ENCODE measurements at places on chromosomes 5 and 9. TPM values are rescaled to one million over a fixed set of nuclear protein-coding genes. Genes with fewer than 3 reads are reported as not detected.

The ADAMTS13 gene
- total RNA-seq = 2.0 TPM

The IFNA6 gene
- total RNA-seq = not detected

The GRAMD2B gene
- total RNA-seq = 44.2 TPM

The FAM153A gene
- 0.41 TPM for total RNA-seq

The DMRTA1 gene
- total RNA-seq = 1.1 TPM

The COL23A1 gene
- total RNA-seq = 0.21 TPM

The POU5F2 gene
- 0.62 TPM for total RNA-seq

The ORM2 gene
- total RNA-seq = not detected

The SH3RF2 gene
- total RNA-seq = 10.3 TPM

The SLC6A19 gene
- total RNA-seq = not detected

The OR1J2 gene
- total RNA-seq = not detected

The LCN15 gene
- total RNA-seq = not detected

The SHISAL2B gene
- not detected for total RNA-seq

The CCDC180 gene
- 1.0 TPM for total RNA-seq

The GABRA6 gene
- total RNA-seq = not detected

The LCN9 gene
- total RNA-seq = not detected

The GABBR2 gene
- 9.7 TPM for total RNA-seq
